ENCODE measurements at places on chromosomes 4 and X.
A peak's percentile ranks its signal among the peaks of the same experiment; 100 is the strongest.

GRCh38 chr4:97027728-97028410 lies 1115.4 kb downstream of the STPG2 start:
- DNase-seq: no peak

- peak; percentile 38 for DNase-seq
Measured at GRCh38 chrX:120213438-120214265, 37.0 kb upstream of the ZBTB33 start.

- DNase-seq: no peak
Measured at GRCh38 chr4:173547889-173548288, 17.9 kb upstream of the HAND2 start.

GRCh38 chrX:135421932-135422809 lies at the start of gene SMIM10L2A:
TSS of gene SMIM10L2A (plus strand) at chrX:135421944. CDS start at chrX:135422132, 188 bp downstream.
- DNase-seq: no peak

DNA sequence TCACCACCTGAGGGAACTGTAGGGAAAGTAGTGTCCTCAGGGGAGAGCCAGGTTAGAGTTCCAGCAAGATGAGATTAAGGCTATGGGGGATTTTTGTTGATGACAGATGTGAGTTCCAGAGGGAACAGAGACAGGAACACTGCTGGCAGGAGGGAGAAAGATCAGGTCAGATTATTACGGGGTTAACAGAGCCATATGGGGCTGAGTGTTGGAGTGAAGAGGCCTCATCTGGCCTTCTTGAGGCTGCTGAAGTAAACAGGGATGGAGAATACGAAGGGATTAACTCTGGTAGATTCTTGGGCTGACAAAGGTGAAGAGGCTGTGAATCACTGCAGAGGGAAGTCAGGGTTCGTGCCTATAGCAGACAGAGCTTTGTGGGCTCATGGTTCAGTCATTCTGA lies 47.9 kb upstream of the POU4F2 start:
- no peak for DNase-seq

DNA sequence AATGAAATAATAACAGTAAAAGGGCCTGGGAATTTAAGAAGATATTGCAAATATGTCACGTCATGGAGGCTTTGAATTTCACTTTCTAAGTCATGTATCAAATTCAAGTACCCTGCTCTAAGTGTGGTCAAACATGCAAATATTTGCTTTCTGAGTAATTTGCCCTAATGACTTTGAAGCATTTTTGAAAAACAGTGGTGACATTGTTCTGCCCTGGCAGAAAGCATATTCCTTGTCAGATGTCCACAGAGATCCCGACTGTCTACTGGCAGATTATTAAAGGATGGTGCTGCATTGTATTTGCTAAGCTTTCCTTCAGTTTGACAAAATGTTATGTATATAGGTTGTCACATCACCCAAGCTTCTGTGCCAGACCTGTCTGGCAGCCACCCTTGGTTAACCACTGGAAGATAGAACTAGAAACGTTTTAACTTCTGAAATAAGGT lies 92.5 kb downstream of the ANK2 start:
- no peak for DNase-seq

DNA sequence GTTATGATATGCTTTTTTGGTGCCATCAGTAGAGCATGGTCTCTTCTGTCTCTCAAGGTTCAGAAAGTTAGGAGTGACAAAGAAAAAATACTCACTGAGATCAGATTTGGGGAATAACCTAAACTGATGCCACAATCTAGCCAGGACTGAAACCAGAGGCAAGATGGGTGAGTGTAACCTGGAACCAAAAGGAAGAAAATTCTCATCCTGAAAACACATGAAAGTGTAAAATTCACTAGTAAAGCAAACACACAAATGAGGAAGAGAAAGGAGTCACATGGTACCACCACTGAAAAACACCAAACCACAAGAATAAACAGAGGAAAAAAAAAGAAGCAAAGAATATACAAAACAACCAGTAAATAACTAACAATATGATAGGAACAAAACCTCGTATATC lies 96.4 kb downstream of the ANXA10 start:
- DNase-seq: no peak

DNA sequence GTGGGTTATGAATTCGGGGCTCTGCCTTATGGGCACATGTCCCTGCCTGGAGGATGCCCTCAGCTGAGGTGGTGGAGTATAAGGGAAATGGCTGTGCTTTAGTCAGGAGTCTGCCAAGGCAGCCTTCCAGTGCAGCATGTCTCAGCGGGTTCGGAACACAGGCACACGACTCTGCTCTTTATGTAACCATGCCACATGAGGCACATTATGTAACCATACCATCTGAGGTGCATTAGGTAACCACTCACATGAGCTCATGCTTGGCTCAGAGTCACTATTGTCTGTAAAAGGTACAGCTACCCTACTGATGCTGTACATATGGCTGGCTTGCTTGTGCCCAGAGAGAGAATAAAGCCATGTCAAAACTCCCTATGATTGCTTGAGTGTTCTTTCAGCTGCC lies 723.6 kb downstream of the TRAM1L1 start:
- no peak for DNase-seq

DNA sequence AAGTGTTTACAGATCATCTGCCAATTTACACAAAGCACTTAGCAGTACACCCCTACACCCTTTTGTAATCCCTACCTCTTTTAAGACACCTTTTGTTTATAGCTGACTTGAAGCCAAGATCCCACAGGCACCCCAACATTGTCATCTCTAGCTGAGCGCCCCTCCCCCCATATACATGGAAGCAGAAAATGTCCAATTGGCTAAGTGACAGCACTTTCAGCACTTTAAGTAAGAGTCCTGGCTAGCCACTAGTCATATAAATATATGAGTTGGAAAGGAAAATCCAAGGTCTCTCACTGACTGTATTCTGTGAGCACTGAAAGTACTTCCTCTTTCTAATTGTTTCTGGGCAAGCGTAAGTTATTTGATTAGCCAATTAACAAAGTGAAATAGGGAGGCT lies 108.2 kb downstream of the NSUN7 start:
- no peak for DNase-seq

- no peak for DNase-seq
Measured at GRCh38 chr4:105149771-105150170, 3.1 kb downstream of the TET2 start.

DNA sequence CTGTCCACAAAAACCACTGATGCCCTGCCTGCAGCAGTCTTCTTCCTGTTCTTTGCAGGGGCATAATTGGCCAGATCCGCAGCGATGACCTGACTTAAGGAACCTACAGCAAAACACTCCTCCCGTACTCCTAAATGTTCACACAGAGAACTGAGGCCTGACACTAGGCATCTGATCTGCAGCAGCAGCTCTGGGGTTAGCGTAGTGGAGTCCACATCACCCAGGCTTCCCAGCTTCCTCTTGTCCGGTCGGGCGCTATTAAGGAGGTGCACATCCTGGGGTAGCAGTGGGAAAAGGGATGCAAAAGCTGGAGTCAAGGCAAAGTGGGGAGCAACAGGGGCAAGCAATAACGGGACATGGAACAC lies 758 bp downstream of the SCFD2 start:
- no peak for DNase-seq

- DNase-seq: peak; percentile 79
Measured at GRCh38 chr4:53196882-53197771, 168.7 kb downstream of the SCFD2 start.

- no peak for DNase-seq
Measured at GRCh38 chrX:134747006-134747405, 88.7 kb upstream of the PLAC1 start.

DNA sequence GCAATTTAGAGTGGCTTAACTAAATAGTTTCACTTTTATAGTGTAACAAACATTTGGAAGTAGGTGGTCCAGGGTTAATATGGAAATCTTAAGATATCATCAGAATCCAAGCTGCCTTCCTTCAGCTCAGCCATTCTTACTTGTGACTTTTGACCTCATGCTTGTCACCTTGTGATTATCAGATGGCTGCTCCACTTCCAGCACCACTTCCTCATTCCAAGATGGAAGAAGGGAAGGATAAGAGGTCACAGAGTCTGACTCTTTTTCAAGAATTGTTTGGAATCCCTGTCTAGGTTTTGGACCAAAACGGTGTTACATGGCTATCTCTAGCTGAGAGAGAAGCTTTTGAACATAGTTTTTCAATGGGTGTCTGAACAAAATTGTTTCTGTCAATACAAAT lies 39.9 kb downstream of the MTTP start:
- no peak for DNase-seq

DNA sequence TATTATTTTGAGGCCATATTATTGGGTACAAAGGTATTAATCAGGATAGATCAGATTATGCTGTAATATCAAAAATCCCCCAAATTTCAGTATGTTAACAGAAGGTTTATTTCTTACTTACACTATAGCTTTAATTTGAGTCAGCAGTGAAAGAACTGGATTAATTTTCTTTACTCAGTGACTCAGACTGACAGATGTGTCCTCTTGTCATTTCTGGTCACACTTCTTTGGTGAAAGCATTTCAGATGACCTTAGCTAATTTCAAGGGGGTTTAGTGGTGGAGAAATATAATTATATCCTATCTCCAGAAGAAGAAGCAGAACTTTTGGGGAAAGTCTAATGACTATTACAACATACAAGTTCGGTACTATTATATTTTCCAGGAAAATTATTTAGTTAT lies 12.4 kb downstream of the DDIT4L start:
- no peak for DNase-seq

- no peak for DNase-seq
Measured at GRCh38 chrX:21813612-21814368, 25.6 kb upstream of the MBTPS2 start.

GRCh38 chrX:149908308-149908707 lies 21.1 kb upstream of the HSFX4 start:
- DNase-seq: no peak

GRCh38 chr4:32477518-32477917 lies 1757.3 kb downstream of the PCDH7 start:
- DNase-seq: no peak

DNA sequence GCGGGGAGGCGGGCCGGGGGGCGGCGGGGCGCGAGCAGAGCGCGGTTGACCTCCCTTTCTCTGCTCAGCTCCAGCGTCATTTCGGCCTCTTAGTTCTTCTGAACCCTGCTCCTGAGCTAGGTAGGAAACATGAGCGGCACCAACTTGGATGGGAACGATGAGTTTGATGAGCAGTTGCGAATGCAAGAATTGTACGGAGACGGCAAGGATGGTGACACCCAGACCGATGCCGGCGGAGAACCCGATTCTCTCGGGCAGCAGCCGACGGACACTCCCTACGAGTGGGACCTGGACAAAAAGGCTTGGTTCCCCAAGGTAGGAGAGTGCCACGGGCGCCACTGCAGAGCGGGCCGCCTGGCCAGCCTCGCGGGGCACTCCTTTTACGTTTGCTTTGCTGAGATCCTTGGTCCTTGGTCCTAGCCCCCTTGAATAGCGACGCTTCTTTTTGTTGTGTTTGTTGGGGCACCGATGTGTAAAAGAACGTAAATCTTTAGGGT lies at the start of gene HTATSF1:
Gene HTATSF1 (plus strand): TSS at position 37 of the 497 bp plus-strand sequence. CDS start 93 bp downstream, at position 130.
- DNase-seq: no peak

- DNase-seq: no peak
Measured at GRCh38 chr4:153611679-153612078, 72.4 kb upstream of the TLR2 start.

- no peak for DNase-seq
Measured at GRCh38 chr4:177119691-177120090, 190.0 kb upstream of the NEIL3 start.

DNA sequence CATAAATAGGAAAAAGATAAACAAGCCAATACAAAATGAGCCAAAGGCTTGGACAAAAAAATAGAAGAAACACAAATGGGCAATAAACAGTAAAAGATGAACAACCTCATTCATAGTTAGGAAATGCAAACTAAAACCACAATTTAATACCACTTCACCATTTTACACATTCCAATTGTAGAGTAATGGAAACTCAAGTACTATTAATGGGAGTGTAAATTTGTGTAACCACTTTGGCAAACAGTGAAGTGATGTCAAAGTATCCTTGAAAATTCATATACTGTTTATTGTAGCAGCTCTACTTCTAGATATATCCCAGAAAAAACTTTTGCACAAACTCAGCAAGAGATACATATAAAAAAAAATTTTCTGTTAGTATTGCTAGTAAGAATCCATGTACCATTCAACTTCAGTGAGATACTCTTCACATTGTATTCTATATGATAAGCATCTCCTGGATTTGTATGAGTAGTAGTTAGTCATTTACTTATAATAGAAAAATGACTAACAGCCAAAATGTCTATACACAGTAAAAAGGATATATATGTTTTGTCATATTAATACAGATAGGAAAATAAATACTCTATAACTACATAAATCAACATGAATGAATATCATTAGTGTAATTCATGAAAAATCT lies 229.8 kb downstream of the DKK2 start:
- DNase-seq: no peak

DNA sequence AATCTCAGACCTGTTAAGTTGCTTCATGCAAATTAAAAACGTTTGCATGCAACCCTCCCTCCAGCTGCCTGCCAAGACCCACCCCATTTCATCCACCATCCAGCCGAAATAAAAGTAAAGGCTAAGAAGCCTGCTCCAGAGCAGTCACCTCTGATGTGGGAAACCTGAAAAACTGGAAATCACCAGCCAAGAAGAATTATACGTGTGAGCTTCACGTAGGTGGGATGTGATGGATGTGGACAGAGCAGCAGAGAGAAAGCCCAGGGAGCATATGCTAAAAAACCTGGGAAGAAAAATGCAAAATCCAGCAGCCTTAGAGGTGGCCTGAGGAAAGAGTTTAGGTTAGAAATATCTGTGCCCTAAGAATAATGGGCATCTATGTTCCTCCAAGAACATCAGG lies 160.6 kb upstream of the STS start:
- DNase-seq: no peak

- DNase-seq: no peak
Measured at GRCh38 chrX:31200430-31200829, 128.6 kb upstream of the FTHL17 start.

DNA sequence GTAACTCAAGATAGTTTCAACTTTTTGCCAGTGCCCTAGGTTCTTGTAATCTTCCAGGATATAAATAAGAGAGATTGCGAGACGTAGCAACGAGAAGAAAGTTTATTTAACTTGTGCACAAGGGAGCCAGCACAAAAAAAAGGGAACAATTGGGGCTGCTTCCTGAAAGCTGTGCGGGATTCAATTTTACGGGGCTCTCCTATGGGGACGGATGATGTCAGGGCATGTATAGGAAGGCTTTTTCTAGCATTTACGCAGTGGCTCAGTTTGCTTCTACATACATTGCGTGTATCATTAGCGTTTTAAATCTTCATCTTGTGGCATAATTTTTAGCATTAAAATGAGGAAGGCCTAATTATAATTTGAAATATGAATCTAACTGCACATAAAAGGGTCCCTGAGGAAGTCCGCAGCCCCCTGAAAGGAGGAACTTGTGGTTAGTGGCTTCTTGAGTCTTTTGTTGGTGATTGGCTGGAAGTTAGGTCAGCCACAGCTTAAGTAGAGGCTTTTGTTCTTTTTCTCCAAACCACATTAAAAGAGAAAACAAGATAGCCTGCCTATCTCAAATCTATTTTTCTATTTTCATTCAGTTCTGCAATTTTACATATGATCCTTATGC lies 668.2 kb upstream of the NDST4 start:
- no peak for DNase-seq

- no peak for DNase-seq
Measured at GRCh38 chr4:101813604-101814003, 23.1 kb downstream of the BANK1 start.

Measured in left renal cortex interstitium (tissue), 4 donors.